Islet precursor cell (in vitro differentiated cells): ENCODE measurements at places on chromosomes 2 and 18.

- DNase-seq = no peak
Measured at GRCh38 chr2:53103679-53104078, 663.9 kb upstream of the CHAC2 start.

GRCh38 chr2:220795705-220796104, 776.4 kb downstream of the EPHA4 start:
- no peak for DNase-seq

DNA sequence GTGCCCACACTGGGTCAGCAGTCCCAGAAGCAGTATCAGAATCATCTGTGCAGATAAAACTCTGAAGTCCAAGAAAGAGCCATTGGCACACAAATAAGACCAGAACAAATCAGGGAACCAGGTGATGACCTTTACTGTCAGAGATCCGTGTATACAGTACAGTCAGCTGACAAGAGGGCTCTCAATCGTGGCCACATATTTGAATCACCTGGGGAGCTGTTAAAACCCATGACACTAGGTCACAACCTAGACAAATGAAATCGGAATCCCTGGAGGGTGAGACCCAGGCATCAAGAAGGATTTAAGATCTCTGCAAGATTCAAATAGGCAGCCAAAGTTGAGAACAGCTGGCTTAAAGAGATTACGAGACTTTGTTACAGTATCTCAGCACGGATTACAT, 807.1 kb downstream of the RNF144A start:
- no peak for DNase-seq

DNA sequence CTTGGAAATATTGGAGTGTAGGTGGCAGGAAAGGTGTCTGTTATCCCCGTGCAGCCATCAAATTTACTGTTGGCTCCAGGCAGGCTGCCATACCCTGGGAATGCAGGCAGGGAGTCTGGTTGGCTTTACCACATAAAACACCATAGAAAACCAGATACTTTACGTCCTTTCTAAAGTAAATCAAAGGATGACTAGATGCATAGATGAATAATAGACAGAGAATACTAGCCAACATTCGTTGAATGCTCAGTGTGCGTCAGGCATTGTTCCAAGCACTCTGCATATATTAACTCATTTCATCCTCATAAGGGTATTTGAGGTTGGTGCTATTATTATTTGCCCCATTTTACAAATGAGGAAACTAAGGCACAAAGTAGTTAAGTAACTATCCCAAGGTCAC, 65.2 kb downstream of the VSNL1 start:
- DNase-seq = peak; percentile 2

GRCh38 chr2:235563056-235563910, 69.4 kb downstream of the AGAP1 start:
- DNase-seq = no peak

DNA sequence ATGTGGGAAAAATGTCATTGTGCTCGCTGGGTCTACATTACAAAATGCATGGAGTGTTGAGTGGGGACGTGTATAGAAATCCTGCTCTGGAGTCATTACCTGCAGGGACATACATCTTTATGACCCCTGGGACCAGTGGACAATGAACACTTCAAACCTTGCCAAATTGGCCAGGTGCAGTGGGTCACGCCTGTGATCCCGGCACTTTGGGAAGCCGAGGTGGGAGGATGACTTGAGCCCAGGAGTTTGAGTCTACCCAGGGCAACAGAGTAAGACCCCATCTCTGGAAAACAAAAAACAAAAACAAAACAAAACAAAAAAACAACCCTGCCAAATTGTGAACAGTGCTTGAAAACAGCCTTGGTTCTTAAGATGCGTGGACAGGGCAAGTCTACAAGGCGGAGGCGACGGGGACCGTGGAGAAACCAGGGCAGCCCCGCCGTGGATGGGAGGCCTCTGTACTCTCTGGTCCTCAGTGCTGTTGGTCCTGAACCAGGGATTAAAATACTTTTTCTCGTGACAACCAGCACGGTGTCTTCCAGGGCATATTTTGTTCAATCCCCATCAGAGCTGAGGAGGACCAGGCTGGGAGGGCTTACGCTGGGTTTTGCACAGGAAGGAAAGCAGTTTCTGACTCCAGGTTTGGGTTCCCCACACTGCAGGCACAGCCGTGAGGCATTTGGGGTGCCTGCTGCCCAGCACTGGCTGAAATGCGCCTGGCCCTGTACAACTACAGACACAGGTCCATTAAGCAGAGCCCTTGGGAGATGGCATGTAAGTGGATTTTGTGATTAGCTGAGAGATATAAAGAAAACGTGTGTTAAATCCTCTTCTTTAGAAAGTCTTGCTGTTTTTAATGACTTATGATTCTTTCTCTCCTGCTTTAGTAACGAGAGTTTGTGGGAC, 13.7 kb downstream of the COLEC11 start:
- peak; percentile 40 for DNase-seq
